ENCODE measurements at places on chromosomes 1 and 21.

GRCh38 chr1:175207971-175208370, 15.4 kb upstream of the KIAA0040 start:
- no peak for DNase-seq

GRCh38 chr1:16174886-16175598, 19.2 kb upstream of the EPHA2 start:
- no peak for DNase-seq

GRCh38 chr1:113780374-113781146, 21.3 kb upstream of the PHTF1 start:
- no peak for DNase-seq

DNA sequence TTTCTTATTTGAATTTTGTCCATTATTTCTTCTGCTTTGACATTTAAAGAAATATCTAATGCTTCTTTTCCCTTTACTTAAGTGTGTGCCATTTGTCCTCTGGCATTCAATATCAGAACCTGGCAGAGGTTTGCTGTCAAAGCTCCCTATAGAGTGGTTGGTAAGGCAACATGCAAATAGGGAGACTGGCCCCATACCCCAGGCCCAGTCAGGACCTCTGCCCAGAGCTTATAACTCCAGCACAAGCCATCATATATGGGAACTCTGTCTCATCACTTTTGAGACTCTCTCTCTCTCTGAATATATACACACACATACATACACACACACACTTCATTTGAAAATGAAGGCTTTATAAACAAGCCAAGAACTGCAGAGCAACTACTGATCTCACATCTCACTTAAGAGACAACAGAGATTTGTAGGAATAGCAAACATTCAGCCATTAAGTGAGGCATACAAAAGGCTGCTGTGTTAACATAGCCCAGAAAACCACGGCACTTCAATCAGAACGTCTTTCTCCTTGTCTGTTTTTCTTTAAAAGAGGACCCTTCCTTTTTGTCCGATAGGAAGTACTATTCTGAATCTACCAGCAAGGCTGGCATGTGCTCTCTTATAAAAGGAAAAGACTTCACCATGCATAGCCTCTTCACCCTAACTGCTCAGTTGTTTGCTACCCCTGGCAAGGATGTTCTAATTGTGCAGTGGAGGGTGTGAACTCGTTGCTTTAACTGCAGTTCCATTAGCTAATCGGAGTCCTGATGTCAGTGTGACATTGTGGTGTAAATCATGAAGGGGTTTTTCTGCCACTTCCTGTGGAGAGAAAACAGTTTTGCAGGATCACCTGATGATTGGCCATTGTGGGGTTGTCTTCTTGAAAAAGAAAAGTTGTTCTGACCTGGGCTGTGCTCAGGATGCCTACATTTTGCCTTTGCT, 101.7 kb downstream of the NR5A2 start:
- no peak for DNase-seq

- DNase-seq: no peak
These were observed 297.7 kb downstream of the PTPRC start for GRCh38 chr1:198936371-198937083.

GRCh38 chr1:172845371-172845770, 186.5 kb downstream of the FASLG start:
- DNase-seq: no peak

- no peak for DNase-seq
These were observed 1.8 kb upstream of the SLC19A2 start for GRCh38 chr1:169487561-169487960.

DNA sequence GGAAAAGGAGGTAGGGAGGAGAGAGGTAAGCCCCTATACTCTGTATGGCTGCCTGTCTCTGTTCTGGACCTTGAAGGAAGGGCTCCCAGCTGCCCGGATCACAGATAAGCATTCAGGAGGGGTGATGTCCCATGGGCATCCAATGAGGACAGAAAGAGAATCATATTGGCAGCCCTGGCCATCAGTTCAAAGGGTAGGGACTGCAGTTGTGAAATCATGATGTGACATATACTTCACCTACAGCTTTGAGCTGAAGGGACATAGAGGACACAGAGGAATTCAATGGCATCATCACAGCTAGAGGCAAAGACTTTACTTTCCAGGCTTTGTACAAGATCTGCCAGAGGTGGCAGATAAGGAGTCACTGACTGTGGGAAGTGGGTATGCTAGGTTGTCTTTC, 21.6 kb downstream of the DDX20 start:
- no peak for DNase-seq

GRCh38 chr21:44052071-44052829, 40.1 kb downstream of the TRAPPC10 start:
- DNase-seq: no peak

DNA sequence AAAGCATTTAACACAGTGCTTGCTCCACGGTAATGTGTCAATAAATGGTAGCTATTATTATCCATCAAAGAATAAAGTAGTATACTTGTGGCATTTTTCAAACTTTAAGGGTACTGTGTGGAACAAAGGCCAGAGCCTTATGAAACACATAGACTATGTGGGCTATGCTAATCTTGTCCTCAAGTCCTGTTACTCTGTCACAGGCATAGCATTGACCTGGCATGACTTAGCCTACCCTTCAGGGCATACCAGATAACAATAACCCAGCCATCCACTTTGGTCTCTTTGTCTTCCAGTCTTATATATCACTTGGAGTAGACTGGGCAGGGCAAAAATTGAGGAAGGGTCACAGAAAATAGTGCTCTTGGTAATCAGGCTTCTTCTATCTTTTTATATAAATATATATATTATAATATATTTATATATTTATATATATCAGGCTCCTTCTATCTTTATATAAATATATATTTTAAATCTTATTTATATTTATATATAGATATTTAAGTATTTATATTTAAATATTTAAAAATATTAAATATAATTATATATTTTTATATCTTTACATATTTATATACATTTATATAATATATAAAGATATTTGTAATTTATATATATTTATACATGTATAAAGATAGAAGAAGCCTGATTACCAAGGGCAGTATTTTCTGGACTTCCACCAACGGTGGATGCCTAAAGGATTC, 66.1 kb upstream of the CNN3 start:
- DNase-seq: no peak

DNA sequence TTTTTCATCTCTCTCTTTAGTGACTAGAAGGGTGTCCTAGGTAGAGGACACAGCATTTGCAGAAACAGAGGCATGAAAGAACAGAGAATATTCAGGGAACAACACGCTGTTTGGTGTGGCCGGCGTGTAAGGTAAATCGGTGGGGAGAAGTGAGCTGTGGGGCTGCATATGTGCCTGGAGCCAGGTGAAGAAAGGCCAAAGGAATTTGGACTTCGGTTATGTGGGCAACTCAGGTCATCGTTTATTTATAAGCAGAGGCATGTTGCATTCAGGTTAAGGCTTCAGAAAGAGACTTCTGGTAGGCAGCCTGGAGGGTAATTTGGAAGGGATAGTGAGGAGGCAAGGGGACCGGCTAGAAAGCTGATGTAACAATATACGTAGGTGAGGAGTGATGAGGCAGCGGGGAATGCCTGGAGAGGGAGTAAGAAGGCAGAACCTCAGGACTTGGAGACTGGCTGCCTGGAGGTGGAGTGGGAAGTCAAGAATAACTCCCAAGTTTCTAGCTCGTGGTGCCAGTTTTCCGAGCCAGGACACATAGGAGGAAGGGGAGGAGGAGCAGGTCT, 64.1 kb upstream of the ACOT11 start:
- no peak for DNase-seq

GRCh38 chr1:211985556-211986264, 49.6 kb downstream of the INTS7 start:
- no peak for DNase-seq

GRCh38 chr1:246828818-246829217, 102.9 kb downstream of the AHCTF1 start:
- no peak for DNase-seq

GRCh38 chr1:64060611-64061302, 142.7 kb upstream of the UBE2U start:
- DNase-seq: no peak

DNA sequence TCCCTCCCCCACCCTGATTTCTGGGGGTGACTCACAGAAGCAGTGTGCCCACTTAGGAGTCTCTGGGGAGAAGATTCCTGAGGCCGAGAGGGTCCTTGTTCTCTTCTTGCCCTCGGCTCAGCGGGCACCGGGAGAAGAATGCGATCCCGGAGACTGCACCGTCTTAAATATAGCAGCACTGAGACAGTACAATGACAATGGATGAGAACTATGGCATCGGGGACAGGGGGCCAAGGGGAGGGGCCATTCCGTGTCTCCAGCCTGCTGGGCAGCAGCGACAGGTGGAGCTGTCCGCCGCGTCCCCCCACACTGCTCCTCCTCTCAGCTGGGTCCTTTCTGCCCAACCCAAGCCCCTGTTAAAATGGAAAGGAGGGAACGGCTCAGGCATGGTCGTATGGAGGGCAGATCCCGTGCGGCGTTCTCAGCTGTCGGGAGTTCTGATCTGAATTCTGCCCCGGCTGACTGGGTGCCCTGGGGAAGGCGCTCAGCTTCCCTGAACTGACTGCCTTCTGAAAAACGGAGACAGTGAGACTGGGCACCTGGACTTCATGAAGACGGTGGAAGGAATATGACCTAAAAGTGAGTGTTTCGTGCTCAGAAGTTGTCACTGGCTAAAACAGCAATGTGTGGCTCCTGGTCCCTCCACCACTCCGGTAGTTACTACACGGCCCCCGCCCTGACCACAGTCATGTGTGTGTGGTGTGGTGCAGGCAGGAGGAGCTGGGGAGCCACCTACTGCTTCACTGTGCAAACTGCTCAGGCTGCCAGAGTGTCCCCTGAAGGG, at the start of gene MYOM3:
TSS of gene MYOM3 (minus strand) at position 140 of the 784 bp plus-strand sequence. CDS start 3,499 bp downstream, outside the sequence.
- no peak for DNase-seq

- DNase-seq: no peak
These were observed 34.9 kb upstream of the ZC3H12A start for GRCh38 chr1:37439349-37439995.

DNA sequence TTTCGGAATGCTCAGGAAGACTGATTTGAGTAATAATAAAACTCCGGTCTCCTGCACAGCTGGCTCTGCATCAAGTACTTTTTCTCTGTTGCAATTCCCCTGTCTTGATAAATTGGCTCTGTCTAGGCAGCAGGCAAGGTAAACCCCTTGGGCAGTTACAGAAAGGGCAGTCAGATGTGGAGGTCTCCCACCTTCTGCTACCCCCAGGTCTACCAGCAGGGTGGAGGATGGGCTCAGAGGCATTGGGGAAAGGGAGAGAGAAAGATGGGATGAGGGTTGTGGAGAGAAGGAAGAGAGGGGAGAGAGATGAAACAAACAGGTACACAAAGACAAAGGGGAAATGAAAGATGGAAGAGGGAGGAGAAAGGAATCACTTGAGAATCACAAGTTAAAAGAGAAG, 156.8 kb downstream of the MIS18A start:
- no peak for DNase-seq

- DNase-seq: no peak
These were observed 5.2 kb upstream of the CTH start for GRCh38 chr1:70405780-70406416.

GRCh38 chr1:185400052-185400451, 83.0 kb upstream of the IVNS1ABP start:
- DNase-seq: peak; percentile 21
